Nucleus accumbens (tissue), 56 donors: ENCODE measurements at places on chromosomes 7 and 10.
A peak's percentile ranks its signal among the peaks of the same experiment; 100 is the strongest.

DNA sequence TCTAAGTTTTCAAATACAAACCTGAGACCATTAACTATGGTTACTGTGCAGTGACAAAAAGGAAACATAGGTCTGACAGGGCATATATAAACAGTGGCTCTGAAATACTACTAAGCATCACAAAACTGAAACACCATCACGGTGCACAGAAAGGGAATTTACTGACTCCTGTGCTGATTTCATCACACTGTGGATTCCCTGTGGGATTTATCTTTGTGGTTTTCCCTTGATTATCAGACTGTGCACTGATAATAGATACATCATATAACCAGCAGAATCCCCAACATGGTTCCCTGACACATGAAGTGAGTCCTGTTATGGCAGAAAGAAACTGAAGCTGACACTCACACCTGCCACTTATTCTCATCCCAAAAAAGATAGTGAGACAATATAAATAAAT, 676.3 kb upstream of the KCND2 start:
- DNase-seq: no peak

DNA sequence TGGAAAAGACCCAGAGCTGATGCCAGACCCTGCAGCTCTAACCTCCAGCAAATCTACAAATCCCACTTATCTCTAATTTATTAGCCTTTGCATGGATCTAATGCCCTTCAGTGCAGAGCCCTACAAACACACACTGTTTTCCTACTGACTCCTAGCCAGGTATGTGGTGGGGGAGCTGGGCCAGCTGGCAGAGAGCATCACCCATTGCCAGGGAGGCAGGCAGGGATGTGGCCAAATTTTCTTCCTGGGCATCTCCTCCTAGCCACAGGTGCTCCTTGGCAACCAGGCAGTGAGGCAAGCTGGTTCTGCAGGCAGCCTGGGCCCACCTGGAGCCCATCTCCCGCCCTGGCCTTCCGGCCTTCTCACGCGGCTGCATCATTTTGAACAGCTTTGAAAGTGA, 55.9 kb upstream of the EMX2 start:
- DNase-seq: no peak

DNA sequence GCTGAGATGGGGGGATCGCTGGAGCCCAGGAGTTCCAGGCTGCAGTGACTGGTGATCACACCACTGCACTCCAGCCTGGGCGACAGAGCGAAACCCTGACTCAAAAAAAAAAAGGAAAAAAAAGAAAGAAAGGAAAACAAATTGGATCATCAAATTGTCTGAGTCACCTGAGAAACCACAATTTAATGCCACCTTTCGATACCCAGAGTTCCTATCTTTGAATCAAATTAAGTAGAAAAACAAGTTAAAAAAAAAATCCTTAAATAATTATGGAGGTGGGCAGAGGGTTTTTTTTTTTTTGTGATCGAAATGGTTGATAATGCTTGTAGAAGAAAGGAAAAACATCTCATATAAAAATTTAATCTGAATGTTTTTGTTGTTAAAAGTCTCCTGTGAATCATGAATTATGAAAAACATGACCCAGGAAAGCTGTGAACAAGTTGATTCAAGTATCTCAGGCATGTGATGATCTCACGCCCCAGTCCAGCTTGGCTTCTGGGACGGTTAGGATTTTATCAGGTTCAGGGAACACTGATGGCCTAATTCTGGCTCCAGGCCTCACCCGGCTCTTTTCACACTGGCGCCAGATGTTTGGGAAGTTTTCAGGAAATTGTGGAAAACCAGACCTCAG, 25.3 kb upstream of the CUX1 start:
- no peak for DNase-seq

DNA sequence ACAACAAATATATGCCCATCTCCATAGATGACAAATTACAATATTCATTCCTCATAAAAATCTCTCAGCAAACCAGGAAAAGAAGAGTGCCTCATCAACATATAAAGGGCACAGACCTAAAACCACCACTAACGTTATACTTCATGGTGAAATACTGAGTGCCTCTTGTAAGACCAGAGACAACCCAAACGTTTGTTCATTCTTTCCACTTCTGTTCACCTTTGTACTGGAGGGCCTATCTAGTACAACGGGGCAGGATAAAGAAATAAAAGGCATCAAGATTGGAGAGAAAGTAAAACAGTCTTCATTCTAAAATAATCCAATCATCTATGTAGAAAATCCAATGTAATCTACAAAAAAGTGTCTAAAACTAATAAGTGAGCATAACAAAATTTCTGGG, 79.1 kb downstream of the LARP4B start:
- no peak for DNase-seq

GRCh38 chr10:28403090-28403489, 100.2 kb upstream of the MPP7 start:
- no peak for DNase-seq

GRCh38 chr7:37440738-37441385, 7.8 kb downstream of the ELMO1 start:
- DNase-seq: no peak

DNA sequence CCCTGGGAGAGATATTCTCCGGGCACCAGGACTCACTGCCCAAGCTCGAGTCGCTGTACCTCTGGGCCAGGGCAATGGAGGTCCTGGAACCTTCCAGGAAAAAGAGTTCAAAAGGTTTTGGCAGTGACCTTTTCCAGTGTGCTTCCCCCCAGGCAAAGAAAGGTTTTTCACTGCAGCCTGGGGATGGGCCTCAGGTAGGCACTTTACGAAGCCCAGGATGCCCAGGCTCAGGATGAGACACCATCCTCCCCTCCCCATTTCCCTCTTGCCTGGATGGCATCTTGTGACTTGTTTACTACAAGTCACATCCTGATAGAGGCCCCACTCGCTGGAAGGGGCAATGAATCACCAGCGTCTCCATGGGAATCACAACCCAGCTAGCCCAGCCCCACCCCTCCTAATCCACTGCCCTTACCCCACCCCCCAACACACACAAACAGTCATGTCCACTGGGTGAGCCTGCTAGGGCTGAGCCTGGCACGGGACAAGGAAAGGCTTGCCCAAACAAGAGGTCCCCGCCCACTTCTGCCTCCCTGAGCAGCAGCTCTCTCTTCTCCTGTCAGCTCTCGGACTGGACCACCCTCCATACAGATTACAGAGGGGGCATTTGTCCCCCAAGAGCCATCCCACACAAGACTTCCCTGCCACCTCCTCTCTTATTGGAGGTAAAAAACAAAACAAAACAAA, 93.8 kb upstream of the SMNDC1 start:
- DNase-seq: no peak

DNA sequence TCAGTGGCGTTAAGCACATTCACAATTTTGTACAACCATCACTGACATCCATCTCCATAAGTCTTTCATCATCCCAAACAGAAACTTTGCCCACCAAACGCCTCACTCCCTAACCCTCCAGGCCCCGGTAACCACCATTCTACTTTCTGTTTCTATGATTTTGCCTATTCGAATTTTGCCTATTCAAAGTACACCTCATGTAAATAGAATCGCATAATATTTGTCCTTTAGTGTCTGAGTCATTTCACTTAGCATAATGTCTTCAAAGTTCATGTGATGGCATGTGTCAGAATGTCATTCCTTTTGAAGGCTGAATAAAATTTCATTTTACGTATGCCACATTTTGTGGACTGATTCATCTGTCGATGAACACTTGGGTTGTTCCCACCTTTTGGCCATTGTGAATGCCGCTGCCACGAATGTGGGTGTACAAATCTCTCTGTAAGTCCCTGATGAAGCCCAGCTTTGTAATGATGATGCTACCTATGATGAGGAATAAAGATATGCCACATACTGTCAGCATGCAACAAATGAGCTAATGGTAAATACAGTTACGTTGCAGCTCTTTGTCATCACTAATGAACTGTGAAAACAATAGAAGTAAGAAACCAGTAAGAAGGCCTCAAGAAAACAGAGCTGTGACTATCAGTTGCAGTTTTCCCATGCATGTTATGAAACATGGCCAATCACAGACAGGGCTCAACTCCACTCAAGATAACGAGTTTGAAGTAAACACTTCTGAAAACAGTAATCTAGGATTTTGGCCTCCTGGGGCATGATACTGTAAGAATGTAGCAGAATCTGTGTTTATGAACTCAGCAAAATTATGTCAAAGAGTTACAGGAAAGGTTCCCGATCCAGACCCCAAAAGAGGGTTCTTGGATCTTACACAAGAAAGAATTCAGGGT, 120.0 kb downstream of the ADAM12 start:
- no peak for DNase-seq

GRCh38 chr10:78726171-78726570, 342.6 kb upstream of the ZMIZ1 start:
- DNase-seq: no peak

GRCh38 chr7:96320442-96320841, 1.5 kb downstream of the SLC25A13 start:
- DNase-seq: no peak

- DNase-seq: no peak
Observed at GRCh38 chr7:45990276-45990675, 69.2 kb upstream of the IGFBP3 start.

- DNase-seq: no peak
Observed at GRCh38 chr10:96973809-96974747, 142.0 kb downstream of the LCOR start.

DNA sequence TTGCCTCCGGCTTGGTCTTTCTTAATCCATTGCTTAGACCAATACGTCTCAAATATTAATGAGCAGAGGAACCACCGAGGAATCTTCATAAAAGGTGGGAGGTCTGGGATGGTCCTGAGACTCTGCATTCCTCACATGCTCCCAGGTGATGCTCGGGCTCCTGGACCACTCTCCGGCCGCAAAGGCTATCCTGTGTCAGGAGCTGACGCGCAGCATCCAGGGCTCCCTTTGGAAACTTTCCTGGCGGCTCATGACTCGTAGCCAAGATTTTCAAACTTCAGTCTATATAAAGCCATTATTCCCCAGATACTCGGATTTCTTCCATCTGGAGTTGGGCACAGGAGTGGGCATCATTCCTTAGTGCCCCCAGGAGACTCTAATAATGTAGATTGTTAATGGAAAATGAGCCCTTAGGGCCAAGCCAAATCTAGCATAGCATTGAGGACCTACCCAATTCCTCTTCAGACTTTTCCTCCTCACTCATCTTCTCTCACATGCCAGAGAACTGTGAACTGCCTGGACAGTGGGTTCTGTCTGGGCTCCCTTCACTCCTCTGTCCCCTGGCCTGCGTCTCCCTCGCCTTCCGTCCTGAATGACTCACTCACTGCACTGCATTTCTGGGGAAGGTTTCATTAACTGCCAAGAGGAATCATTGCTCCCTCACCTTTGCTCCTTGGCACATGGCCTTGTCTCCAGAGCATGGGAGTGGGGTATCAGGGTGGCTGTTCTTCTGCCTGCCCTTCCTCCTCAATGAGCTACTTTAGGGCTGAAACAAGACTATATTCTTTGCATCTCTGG, 89.3 kb downstream of the MKI67 start:
- no peak for DNase-seq

- DNase-seq: peak; percentile 52
Observed at GRCh38 chr10:110006358-110007160, 1.2 kb upstream of the ADD3 start.

GRCh38 chr7:15929411-15929810, 242.9 kb upstream of the MEOX2 start:
- DNase-seq: no peak

- no peak for DNase-seq
Observed at GRCh38 chr7:133313575-133313974, 60.7 kb downstream of the EXOC4 start.
